IPS DF 19.7 (cell line): ENCODE measurements at places on chromosomes 3 and 15.

- DNase-seq = no peak
Measured at GRCh38 chr15:72535911-72536310, 61.8 kb downstream of the ARIH1 start.

- no peak for DNase-seq
Measured at GRCh38 chr3:143809121-143809621, 39.1 kb downstream of the SLC9A9 start.

DNA sequence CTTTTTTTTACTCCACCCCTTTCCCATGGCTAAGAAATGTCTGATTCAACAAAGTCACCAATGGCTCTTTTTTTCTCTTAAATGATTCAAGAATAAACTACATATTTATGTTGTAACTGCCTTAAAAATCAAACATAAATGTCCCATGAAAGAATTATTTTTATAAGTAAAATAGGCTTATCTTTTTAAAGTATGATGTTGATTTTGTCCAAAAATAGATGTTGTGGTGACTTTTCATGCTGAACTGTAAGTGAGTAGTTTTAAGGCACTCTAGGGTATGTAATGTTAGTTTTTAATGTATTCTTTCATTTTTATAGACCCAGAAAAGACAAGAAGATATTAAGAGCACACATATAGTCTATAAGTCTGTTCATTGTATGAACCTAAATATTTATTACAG, 594.9 kb downstream of the NLGN1 start:
- no peak for DNase-seq

DNA sequence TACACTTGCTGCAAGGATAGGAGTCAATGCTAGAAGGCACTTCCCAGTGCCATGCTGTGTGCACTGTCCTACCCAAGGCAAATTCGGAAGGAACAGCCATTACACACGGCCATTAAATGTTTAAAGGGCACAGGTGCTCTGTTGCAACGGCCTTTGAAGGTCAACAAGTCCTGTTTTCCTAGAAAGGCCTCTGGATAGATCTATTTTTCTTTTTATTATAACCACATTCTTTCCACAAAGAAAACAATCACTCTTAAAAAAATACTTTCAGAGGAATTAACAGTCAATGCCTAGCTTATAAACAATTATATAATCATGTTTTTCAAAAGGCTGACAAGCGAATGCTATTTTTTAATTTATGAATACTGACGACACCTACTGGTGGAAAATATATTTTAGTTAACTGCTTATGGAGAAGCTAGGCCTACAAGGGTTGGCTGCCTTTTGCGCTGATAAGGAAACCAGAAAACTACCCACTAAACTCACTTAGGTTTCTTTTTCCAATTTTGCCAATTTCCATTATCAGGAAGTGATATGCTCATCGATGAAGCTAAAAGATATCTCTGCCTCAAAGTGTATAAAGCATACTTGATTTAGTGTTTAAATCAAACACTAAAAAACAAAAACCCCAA, 2.4 kb downstream of the ARHGEF3 start:
- DNase-seq = no peak

GRCh38 chr3:14890476-14890875, 56.9 kb upstream of the NR2C2 start:
- no peak for DNase-seq

DNA sequence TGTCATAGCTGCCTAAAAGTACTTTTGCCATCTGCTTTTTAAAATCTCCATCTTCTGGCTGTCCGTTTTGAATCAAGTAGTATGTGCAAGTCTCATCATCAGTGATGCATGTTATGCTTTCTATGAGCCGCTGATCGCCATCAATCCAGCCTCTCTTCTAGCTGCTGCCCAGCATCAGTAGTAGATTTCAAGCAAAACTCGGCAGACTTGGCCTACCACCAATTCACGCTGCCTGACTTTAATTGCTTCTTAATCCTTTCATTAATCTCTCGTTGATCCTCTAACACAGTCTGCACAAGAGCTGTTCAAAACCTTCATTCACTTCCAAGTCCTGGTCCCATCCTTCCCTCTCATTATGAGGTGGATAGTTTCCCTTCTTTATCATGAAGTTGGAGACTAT, 104.9 kb downstream of the NSUN3 start:
- DNase-seq = no peak

- DNase-seq = no peak
Measured at GRCh38 chr3:61691466-61691865, 130.1 kb downstream of the PTPRG start.

DNA sequence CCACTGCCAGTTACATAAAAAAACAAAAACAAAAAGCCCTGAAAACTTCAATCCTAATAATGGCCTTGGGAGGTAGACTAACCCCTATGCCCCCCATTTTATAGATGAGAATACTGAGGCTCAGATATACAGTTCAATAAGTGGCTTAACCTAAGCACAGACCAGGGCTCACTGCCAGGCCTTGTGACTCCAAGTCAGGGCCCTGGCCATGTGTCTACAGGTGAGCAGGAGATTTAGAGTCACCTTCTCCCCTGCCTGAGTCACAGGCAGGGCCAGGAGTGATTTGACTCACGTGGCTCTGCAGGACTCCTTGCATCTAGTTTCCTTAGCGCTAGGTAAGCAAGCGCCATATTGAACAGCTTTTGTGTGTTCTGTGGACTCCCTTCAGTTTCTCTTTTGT, 98.6 kb upstream of the ETV5 start:
- no peak for DNase-seq

DNA sequence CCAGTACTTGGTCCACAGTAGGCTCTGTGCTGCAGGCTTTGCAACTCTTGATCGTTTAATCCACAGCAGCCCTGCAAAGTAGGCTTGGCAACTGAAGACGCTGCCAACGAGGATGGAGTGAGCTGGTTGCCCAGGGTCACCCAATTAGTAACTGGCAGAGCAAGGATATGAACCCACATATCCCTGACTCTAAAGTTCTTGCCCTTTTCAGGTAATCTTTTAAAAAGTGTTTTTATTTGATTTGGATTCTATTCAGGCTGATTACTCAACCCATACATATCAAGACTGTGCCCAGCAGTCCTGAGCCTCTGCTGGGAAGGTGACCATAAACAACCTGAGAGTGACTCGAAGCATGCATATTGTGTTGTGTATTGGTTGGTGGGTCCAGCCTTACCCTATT, 50.3 kb downstream of the PSMD6 start:
- DNase-seq = no peak

GRCh38 chr3:75254685-75255084, 409.4 kb upstream of the FRG2C start:
- DNase-seq = peak; percentile 90

DNA sequence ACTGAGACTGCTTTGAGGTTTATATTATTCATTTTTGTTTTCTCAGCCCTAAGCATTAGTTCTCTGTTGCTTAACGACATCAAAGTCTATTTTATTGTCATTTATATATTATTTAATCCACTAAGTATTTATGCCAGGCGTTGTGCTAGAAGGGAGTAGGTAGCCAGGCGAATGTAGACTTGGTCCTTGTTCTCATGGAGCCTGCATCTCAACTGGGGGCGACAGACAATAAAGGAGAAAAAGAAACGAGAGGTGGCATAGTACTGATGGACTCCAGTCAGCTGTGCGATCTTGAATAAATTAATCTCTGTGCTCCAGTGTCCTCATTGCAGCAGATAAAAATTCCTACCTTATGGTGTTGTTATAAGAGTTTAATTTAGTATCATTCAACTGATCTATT, 49.7 kb downstream of the ETV5 start:
- no peak for DNase-seq

DNA sequence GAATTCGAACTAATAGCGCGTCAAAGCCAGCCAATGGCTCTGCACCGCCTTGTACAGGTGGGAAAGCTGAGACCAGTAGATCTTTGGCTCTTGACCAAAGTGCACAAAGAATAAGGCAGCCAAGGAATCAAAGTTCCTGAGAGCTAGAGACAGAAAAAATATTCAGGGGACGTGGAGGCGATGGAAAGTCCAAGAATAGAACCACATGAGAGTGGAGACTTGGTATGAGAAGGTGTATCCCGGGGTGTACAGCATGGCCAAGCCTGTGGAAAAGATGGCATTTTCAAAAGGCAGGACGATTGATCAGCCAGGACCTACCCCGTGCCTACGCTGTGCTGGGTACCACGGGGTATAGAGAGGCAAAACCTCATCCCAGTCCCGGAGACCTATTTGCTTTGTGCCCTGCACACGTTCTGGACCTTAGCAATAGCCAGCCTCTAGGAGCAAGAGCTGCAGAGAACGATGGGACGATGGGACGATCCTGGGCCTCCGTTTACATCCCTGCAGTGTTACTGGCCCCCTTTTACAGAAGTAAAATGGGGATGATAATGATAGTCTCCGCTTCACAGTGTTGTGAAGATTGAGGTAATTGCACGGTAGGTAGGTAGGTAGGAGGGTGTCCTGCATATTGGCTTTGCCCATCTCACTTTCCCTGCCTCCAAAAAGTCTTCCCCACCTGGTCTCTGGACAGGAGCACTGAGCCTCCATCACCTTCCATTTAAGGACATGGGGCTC, 583 bp upstream of the RBSN start:
- DNase-seq = no peak

GRCh38 chr15:35141743-35142471, 56.8 kb upstream of the NANOGP8 start:
- no peak for DNase-seq

GRCh38 chr3:188931531-188931930, 240.2 kb upstream of the TPRG1 start:
- no peak for DNase-seq

GRCh38 chr15:77483425-77484140, 62.9 kb downstream of the HMG20A start:
- DNase-seq = no peak

- no peak for DNase-seq
Measured at GRCh38 chr3:187759601-187760000, 14.3 kb upstream of the BCL6 start.

- DNase-seq = no peak
Measured at GRCh38 chr15:96359616-96360521, 29.4 kb downstream of the NR2F2 start.

DNA sequence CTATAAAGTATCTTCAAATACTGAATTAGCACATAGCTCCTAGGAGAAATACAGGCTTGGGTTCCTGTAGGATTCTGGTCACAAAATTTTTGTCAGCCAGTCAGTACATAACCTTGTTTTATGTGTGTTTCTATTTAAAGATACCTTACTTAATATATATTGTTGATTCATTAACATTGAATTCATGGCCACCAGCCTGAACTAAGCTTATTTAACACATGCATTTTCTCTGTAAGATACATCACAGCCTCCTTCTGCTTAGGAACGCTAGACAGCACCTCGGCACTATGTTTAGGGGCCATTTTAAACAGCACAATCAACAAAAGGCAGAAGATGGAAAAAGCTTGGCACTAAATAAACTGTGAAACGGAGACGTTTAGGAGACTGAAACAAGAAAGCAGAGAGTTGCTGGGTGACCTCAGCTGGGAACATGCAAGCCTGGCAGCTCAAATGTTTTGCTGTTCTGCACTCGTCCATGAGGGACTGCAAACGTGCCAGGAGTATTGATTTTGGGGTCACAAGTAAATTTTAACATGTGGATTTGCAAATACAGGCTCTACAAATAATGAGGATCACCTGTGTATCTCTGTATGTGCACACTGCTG, 432.2 kb upstream of the TPM1 start:
- DNase-seq = no peak

- no peak for DNase-seq
Measured at GRCh38 chr3:182303169-182303568, 490.1 kb upstream of the ATP11B start.

DNA sequence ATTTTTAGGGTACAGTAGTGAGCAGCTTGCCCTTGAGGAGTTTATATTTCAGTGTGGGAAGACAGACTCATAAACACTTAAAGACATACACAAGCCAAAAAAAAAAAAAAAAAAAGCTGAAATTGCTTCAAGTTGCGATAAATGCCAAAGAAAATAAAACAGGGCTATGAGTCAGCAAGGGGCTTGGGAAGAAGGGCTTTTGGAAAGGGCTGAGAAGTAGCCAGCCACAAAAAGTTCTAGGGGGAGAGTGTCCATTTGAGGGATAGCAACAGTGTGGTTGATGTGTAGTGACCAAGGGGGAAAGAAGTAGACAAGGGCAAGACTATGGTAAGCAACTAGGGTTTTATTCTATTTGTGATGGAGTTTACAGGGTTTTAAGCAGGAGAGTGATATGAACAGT, 185.5 kb downstream of the ADAMTS9 start:
- no peak for DNase-seq

DNA sequence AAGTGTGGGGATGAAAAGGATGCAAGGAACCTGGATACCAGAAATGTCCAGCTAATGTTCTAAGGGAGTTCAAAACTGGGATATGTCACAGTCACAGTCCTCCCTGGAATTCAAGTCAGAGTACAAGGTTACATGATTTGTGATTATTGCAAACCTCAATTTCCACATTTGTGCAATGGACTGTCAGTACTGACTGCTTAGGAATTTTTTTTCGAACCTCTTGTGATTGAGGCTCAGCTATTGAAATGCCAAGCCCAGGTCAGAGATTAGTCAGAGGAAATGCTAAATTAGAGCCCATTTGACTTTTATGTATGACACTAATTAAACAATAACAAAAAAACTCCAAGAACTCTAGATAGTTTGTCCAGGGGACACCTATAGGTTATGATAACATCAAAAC, 210.2 kb downstream of the THSD4 start:
- DNase-seq = no peak

DNA sequence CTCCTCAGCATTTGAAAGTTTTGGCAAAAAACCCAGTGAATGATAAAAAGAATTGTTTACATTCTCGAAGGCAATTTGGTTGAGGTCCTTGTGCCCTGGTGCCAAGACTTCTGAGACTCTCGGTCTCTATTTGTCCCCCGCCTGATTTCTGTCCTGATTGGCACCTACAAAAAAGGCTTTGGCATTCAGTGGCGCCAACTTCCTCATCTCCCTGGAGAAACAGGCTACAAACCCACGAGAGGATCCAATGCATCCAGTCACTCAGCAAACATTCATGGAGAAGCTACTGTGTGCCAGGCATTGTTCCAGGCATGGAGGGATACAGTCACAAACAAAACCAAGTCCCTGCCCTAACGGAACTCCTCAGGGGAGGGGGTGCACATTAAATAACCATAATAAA, 42.7 kb downstream of the HES1 start:
- no peak for DNase-seq

GRCh38 chr15:75786575-75786947, 56.7 kb upstream of the UBE2Q2 start:
- DNase-seq = no peak

GRCh38 chr15:99282121-99282520, 30.8 kb downstream of the LRRC28 start:
- no peak for DNase-seq

- no peak for DNase-seq
Measured at GRCh38 chr3:195078891-195079440, 192.0 kb downstream of the XXYLT1 start.
